HFFc6 (cell line): ENCODE measurements at places on chromosomes 16 and 17.

- no peak for DNase-seq
Observed at GRCh38 chr17:1727876-1728630, 3.5 kb downstream of the WDR81 start.

- no peak for DNase-seq
Observed at GRCh38 chr17:49992933-49993422, 2.0 kb downstream of the DLX3 start.

DNA sequence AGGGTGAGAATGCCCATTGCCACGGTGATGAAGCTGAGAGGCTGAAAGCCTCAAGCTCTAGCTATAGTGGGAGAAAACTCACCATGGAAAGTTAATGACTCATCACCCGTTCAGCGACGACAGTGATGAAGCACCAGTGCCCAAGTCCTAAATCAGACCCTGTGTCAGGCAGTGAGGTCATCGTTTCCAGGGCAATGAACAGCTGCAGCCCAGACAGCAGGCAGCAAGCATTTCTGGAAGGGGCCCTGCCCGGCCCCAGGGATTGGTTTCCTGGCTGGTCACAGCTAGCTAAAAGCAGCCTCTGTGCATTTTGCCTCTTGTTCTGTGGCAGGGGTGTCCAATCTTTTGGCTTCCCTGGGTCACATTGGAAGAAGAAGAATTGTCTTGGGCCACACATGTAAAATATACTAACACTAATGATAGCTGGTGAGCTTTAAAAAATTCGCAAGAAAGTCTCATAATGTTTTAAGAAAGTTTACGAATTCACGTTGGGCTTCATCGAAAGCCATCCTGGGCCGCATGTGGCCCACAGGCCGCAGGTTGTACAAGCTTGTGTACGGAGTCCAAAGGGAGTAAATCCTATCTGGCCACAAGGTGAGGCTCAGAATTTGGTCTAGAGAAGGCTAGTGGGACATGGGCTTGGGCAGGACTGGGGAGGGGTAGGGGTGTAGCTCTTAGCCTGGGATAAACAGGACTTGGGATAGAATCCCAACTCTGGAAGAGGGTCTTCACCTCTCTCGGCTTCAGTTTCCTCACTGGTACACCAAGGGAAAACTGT, 40.6 kb downstream of the MIS12 start:
- peak; percentile 98 for DNase-seq

- DNase-seq = no peak
Observed at GRCh38 chr17:31064707-31065106, 30.1 kb upstream of the NF1 start.

GRCh38 chr17:29956225-29956624, 14.8 kb downstream of the EFCAB5 start:
- no peak for DNase-seq

GRCh38 chr16:57797216-57797525, 5.1 kb downstream of the KIFC3 start:
- DNase-seq = no peak

GRCh38 chr17:21028192-21028591, 14.6 kb downstream of the USP22 start:
- DNase-seq = no peak

DNA sequence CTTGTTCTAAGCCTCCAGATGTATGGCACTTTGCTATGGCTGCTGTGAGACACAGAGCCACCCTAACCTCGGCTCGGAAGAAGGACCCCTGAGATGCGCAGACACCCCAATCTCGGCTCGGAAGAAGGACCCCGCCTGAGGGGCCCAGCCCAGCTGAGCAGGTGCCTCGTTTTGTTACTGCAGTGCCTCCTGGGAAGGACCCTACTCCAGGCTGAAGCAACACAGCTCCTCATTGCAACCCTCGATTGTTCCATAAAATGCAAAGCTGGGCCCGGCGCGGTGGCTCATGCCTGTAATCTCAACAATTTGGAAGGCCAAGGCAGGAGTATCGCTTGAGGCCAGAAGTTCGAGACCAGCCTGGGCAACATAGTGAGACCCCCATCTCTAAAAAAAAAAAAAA, 61.3 kb downstream of the C16orf95 start:
- DNase-seq = no peak

GRCh38 chr17:39804839-39805238, 59.3 kb downstream of the IKZF3 start:
- DNase-seq = no peak

- no peak for DNase-seq
Observed at GRCh38 chr17:75985986-75986385, 6.9 kb downstream of the TEN1 start.

GRCh38 chr17:38579934-38580333, 25.8 kb downstream of the SRCIN1 start:
- DNase-seq = no peak

- DNase-seq = no peak
Observed at GRCh38 chr17:40259505-40259904, 28.2 kb upstream of the CDC6 start.

DNA sequence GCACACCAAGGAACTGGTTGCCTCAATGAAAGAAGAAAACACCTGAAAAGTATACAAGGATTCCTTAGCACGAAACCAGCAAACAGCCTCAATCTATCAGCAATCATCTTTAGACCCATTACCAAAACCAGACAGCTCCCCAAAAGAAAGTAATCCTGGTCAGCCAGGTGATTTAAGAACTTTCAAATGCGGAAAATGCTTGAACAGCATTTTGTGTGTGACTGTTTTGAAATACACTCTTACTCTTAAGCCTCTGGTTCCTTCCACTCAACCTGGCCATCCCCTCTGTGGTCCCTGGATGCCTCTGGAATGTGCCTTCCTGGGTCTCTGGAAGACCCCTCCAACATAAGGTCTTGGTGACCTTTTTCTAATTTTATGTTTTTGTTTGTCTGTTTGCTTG, 70.5 kb upstream of the NOG start:
- DNase-seq = no peak

- peak; percentile 85 for DNase-seq
Observed at GRCh38 chr17:79792984-79793923, 3.6 kb downstream of the CBX8 start.

DNA sequence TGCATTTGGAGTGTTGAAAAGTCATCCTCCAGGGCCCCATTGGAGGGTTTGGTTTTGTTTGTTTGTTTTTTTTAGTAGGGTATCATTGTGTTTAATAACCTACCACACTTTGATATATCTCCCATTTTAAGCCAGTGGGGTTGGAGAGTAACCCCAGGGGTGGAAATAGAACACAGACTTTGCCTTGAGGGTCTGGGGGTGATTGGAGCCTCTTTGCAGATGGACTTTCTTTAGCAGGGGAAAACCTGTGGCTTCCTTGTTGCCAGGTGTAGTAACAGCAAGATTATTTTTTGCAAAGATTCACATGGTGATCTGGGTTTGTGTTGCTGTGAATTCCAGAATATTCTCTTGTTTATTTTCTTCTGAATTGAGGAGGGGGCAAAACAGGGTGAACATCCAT, 1.5 kb downstream of the ABCC1 start:
- no peak for DNase-seq

GRCh38 chr17:55405600-55405999, 16.0 kb downstream of the MMD start:
- no peak for DNase-seq

DNA sequence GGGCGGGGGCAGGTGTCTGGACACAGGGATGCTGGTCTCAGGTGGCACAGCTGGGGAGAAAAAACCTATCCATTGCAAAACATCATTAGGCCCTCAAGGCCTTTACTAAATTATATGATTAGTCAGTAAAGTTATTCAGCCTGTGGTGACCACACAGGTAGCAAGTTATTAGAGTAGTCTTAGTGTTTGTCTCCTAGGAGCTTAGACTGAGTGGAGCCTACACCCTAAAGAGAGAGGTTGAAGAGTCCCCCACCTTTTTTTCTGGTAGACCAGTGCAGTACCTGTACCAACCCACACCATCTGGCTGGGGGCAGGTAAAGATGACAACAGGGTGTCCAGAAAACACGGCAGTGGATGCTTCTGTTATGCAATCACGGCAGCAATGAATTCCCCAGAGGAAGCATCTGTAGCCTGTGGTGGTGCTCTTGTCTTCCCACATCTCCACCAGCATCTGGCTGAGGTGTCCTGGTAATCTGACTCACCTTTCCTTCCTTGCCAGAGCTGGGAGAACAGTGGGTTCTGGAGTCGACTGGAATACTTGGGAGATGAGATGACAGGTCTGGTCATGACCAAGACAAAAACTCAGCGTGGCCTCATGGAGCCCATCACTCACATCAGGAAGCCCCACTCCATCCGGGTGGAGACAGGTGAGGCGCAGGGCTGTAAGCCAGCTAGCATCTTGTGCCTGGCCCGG, 11.0 kb downstream of the MYCBPAP start:
- DNase-seq = no peak

DNA sequence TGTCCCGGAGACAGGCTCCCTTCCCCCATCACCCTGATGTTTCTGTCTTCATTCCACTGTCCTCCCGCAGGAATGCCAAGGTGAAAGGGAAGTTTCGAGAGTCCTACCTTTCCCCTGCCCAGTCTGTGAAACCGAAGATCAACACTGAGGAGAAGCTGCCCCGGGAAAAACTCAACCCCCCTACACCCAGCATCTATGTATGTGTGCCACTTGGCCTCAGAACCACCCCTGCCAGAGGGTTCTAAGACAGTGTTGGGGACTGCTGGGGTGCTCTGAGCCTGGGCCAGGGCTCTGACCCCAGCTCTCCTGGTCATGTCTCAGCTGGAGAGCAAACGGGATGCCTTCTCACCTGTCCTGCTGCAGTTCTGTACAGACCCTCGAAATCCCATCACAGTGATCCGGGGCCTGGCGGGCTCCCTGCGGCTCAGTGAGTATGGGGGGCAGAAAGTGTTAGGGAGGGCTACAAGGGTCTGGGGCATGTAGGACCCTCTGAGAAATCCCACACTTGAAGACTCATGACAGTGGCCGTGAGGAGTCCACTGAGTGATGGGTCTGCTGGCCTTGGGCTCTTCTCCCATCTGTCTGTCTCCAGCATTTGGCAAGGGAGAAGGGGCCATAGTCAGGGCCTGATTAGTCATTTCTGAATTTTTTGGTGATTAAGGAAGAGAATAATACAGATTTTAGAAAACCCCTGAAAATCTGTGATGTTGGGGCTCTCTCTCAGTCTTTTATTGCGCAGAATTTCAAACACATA, 4.9 kb upstream of the TMEM88 start:
- no peak for DNase-seq

GRCh38 chr17:66462010-66462409, 159.6 kb downstream of the PRKCA start:
- DNase-seq = no peak

GRCh38 chr17:74433421-74434121, 1.7 kb downstream of the GPRC5C start:
- DNase-seq = no peak

DNA sequence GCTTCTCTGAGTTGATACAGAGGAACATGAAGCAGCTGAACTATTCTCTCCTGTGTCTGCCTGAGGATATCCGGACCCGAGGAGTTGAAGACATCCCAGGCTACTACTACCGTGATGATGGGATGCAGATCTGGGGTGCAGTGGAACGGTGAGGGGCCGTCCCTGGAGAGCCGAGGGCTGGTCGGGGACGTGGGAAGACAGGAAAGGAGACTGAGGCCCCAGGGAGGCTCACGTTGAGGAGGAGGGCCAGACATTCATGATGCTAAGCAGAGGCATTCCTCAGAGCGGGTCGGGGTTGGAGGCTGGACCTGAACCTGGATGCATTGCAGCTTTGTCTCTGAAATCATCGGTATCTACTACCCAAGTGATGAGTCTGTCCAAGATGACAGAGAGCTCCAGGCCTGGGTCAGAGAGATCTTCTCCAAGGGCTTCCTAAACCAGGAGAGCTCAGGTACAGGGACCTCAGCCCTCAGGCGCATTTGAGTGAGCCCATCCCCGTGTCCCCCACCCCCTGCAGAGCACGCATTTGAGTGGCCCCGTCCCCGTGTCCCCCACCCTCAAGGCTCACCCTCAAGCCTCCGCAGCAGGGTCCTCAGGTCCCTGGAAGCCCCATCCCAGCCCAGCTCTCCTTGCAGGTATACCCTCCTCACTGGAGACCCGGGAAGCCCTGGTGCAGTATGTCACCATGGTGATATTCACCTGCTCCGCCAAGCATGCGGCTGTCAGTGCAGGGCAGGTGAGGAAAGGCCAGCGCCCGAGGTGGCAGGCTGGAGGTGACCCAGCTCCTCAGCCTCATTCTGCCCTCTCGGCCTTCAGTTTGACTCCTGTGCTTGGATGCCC, 8.3 kb downstream of the ALOX15B start:
- no peak for DNase-seq

DNA sequence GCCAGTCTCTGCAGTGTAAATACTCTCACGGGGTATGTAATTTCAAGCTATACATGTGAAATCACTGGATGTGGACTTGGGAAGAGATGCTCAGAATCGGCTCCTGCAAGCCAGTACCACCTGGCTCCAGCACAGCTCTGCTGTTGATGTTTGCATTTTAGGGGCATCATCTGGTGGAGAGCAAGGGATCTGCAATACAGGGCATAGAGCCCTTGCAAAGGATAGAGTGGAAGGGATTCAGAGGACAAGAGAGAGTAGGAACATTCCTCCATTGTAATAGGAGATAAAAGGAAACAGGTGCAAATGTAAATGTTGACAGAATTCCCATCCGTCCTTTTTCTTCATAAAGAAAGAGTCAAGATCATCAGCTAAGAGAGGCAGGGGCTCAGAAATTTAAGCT, 184.1 kb downstream of the PMP22 start:
- no peak for DNase-seq
